ENCODE measurements at places on chromosomes 2 and 18.

DNA sequence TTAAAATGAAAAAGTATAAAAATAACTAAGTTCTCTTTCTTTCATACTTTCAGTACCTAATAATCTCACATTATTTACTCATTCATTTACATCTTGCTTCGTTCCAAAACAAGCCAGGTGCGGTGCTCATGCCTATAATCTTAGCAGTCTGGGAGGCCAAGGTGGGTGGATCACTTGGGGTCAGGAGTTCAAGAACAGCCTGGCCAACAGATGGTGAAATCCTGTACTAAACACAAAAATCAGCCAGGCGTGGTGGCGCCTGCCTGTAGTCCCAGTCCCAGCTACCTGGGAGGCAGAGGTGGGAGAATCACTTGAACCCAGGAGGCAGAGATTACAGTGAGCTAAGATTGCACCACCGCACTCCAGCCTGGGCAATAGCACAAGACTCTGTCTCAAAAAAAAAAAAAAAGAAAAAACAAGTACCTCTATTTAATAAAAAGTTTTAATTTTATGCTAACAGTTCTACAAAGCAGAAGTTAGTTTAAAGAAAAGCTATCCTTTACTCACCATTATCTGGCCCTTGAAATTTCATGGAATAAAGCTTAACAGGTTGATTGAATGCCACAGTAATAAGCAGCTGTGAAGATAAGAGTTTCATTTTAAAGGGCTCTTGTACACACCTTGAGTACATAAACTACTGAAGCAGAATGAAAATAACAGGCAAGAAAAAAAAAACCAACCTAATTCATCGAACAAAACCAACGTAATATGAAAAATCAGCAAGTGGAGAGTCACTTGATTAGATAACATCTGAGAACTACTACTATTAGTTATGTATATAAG is 22.5 kb downstream of the TXNL1 start:
- DNase-seq: no peak

DNA sequence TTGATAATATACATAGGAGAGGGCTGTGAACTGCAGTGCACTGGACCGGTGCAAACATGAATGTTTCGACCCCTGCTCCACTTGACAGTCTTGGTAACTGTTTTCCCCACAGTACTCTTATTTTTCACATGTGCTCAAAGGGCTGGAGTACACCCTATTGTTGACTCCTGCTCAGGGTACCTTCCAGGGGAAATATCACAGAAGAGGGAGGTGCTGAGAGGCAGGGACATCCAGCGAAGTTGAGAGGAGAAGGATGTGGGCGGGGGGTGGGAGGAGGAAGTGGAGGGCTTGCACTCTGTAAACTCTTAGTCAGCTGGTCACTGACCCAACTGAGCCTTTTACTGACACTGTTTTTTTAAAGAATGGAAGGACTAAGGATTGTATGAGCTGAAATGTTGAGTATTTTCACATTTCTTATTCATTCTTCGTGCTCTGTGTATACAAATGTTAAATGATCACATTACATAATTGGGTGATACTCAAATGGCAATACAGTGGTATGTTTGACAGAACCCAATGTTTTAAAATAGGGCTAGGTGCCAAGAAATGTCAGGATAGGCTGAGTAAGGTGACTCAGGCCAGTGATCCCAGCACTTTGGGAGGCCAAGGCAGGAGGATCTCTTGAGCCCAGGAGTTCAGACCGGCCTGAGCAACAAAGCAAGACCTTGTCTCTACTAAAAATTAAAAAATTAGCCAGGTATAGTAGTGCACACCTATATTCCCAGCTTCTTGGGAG is 10.0 kb downstream of the INPP4A start:
- DNase-seq: no peak

GRCh38 chr2:12957251-12957650 is 240.5 kb downstream of the TRIB2 start:
- no peak for DNase-seq

GRCh38 chr18:35683021-35683420 is 101.5 kb downstream of the GALNT1 start:
- DNase-seq: no peak

DNA sequence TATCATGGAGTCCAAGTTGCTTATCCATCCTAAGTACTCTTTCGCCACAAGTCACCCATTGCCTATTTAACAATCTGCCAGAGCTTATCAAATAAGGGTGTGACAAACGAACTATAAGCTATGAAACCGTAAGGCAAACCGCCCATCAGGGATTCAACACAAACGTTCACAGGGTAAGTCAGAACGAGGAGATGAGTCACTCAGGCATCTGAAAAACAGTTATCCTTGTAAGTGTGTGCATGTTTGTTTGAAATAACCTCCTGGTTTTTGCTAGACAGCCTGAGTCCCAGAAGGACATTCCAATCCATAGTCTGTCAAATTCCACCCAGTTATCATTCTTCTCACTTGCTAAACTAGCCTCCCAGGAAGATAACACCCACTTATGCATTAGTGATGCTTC is 299.1 kb downstream of the PAX3 start:
- no peak for DNase-seq

DNA sequence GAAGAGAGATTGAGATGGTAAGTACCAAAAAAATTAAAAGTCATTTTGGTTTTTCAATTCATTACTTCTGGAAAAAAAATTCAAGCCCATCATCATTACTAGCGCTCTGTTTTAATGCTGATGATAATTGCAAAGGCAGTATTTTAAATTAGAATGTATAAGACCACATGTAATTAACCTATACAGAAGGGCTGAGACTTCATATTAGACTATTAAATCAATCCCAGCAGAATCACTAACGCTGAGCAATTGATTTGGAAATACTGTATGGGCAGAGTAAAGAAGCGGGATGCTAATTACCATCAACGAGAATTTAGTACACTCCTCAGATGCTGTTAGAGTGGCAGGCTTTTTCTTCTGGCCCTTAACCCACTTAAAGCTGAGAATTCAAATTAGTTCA is 165.0 kb downstream of the SLC4A3 start:
- DNase-seq: no peak

GRCh38 chr2:119431976-119432850 is 559 bp downstream of the TMEM37 start:
- no peak for DNase-seq

DNA sequence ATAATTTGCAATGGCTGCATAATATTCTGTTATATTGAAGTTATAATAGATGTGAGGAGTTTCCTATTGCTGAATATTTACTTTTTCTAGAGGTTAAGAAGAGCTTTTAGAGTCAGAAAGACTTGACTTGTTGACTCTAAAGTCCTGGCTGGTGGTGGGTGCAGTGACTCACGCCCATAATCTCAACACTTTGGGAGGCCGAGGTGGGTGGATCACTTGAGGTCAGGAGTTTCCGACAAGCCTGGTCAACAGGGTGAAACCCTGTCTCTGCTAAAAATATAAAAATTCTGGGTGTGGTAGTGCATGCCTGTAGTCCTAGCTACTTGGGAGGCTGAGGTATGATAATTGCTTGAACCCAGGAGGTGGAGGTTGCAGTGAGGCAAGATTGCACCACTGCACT is 33.9 kb upstream of the ATIC start:
- DNase-seq: no peak

- no peak for DNase-seq
These were observed 25.0 kb downstream of the MC4R start for GRCh38 chr18:60347526-60348045.

DNA sequence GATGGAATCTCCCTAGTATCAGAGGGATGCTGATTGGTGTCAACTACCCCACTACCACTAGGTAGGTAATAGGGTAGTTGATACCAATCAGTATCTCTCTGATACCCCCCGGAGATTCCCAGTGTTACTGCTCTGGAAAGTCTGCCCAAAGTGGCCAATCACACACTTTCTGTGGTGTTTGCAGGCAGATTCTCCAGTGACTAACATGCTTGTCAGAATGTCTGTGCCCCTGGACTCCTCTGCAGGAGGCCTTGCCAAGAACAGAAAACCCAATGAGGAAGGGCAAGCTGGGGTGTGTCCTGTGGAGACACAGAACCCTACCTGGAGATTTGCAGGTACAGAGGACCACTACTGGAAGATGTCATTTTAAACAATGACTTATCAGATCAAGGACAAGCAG is 135.1 kb downstream of the RIT2 start:
- DNase-seq: no peak

DNA sequence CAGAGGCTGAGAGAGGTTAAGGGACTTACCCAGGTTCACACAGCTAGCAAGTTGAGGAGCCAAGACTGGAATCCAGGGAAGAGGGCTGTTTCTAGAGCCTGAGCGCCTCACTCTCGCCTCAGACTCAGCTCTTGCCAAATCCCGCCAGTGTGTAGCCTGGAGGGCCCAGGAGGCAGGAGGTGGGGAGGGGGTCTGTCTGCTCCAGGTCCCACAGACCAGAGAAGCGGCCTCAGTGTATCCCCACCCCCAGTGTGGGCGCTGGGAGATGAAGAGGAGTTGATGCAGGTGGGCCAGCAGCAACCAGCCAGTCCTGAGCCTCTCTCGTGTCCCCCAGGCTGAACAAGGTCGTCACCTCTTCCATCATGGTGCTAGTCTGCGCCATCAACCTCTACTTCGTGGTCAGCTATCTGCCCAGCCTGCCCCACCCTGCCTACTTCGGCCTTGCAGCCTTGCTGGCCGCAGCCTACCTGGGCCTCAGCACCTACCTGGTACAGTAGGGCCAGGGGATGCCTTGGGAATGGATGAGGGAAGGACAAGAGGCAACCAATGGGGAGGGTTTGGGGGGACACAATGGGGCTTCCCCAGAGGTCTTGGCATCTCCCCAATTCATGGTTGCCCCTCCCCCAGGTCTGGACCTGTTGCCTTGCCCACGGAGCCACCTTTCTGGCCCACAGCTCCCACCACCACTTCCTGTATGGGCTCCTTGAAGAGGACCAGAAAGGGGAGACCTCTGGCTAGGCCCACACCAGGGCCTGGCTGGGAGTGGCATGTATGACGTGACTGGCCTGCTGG is 5.2 kb upstream of the CTDSP1 start:
- DNase-seq: no peak

- DNase-seq: no peak
These were observed 24.2 kb downstream of the ICOS start for GRCh38 chr2:203960811-203961210.

DNA sequence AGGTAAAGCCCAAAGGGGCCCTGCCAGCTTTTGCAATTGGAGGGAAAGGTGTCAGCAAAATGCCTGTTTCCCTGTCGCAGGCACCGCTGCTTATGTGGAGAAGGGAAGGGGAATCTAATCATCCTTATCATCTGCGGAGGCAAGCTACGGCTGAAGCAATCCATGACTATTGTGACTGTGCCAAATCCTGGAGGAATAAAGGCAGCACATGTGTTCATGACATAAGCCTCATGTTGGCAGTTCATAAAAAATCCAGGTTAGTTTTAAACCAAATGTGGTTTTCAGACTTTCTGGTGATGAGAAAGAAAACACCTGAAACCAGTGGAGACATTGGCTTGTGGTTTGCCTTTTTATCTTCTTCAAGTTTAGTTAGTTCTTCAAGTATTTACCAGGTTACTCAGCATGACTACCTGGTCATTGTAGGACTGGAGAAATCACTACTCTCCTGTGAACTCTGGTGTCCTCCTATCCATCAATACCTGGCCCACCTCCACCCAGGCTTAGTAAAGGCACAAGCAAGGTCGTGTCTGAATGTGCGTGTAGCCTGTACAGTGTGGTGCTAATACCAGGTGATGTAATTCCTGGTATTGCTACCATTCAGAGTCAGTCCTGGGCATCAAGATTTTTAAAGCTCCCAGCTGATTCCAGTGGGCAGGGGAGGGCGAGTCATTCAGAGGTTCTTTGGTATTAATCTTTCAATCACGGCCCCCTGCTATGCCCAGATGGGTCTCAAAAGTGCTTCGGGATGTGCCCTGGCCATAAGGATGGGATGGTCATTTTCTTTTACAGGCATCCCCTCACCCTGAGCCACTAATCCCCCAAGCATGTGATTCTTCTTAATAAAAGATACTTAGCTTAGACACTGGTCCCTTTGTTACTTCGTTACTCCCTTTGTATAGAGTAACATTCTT is 96.8 kb downstream of the TGFA start:
- no peak for DNase-seq

- DNase-seq: no peak
These were observed 136.3 kb upstream of the CAVIN2 start for GRCh38 chr2:191983186-191983585.

DNA sequence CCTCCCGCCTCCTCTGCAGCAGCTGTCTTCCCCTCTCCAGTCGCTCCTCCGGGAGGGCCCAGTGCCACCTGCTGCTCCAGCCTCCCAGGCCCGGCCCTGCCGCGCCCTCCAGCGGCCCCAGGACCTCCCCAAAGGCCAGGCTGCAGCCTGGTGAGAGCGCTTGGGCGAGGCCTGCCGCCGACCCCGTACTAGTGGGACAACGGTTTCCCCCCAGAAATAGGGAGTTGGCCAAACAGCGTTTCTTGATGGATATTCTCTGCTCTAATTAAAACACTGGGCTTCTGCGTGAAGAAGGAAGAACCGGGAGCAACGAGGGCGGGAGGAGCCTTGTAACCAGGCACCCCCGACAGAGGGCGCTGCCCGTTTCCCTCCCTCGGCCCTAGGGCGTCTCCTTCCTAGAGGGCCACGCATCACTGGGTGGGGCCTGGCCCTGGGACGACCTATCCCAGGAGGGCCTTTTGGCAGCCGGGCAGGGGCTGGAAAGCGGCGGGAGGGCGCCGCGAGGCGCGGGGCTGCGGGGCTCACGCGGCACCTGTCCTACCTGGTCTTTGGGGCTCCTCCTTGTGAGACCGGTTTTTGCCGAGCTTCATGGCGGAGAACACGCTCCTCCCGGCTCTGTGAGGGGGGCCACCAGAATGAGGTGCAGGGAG is 25.4 kb upstream of the OTOF start:
- peak; percentile 74 for DNase-seq

GRCh38 chr18:51453594-51453993 is 256.1 kb upstream of the MEX3C start:
- no peak for DNase-seq

- DNase-seq: no peak
These were observed 258.0 kb upstream of the ZSWIM2 start for GRCh38 chr2:187107001-187107400.

DNA sequence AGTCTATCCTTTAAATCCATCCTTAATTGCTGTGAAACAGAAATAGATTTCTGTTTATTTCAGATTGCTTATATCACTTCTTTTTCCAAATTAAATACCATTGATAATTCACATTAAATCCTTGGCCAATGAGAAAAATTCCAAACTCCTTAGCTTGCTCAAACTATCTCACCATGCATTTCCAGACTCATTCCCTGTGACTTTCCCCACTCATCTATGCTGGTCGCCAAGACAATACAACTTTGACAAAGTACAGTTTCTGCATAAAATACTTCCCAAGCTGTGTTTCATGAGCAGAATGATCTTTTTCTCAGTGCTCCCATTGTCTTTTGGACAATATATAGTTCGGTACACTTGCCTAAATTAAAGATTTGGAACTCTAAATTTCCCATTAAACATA is 575.6 kb downstream of the CPS1 start:
- no peak for DNase-seq

DNA sequence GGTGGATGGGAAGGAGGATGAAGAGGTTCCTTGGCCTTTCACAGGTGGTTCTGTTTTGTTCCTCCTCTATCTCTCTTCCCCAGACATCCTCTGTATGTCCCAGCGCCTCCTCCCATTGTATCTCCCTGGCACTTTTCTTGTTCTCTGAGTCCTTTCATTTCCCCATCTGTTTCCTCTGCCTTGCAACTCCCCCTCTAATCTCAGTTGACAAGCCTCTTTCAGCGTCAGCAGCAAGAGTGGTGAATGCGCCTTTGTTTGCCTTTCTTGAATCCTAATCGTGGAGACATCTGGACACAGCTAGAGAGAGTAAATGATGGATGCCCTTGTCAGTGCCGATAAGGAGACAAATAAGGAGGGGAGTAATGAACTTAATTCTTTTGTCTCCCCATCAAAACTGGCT is 167.0 kb downstream of the NDUFA10 start:
- DNase-seq: no peak

GRCh38 chr18:25701821-25702220 is 349.9 kb upstream of the ZNF521 start:
- DNase-seq: no peak

Data from renal pelvis (tissue), 12 donors.